Stimulated activated CD4-positive, alpha-beta T cell treated with anti-CD3 and anti-CD28 coated beads, Interleukin-1b, Interleukin-23, amount 100 ng/mL, for 24 hours (primary cell): ENCODE measurements at places on chromosomes 2 and 18.

GRCh38 chr2:112065966-112066365, 10.9 kb downstream of the TMEM87B start:
- DNase-seq: no peak

DNA sequence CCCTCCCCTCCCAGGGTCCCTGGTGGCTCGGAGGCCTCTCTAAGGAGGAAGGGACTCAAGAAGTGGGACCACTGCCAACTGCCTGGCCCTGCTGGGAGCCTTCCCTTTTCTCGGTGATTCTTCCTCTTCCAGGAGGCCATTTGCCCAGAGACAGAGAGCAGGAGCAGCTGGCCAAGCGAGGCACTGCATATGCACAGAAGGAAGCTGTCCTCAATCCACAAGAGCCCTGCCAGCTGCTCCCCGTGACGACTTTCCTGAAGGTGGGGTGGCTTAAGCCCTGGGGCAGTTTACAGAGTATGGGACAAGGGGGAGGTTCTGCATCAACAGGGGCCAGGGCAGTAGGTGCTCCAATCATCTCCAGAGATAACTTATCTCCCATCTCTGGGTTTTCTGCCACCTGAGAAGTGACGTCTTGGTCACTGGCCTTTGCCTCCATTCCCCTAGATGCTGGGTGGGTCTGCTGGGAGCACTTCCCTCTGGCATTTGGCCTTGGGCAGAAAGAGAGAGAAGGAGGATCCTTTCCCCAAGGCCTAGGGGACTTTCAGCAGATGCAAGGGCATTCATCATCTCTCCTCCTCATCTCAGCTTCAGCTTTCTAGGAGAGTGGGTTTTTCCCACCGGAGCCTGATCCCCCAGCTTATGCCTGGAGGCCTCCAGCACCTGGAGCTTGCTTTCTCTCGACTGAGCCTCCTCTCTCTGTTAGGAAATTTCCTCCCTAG, 28.5 kb downstream of the CIB4 start:
- DNase-seq: no peak

- DNase-seq: no peak
These were observed 141.3 kb upstream of the LHCGR start for GRCh38 chr2:48896870-48897269.

- no peak for DNase-seq
These were observed 17.7 kb upstream of the SIX2 start for GRCh38 chr2:45026924-45027450.

DNA sequence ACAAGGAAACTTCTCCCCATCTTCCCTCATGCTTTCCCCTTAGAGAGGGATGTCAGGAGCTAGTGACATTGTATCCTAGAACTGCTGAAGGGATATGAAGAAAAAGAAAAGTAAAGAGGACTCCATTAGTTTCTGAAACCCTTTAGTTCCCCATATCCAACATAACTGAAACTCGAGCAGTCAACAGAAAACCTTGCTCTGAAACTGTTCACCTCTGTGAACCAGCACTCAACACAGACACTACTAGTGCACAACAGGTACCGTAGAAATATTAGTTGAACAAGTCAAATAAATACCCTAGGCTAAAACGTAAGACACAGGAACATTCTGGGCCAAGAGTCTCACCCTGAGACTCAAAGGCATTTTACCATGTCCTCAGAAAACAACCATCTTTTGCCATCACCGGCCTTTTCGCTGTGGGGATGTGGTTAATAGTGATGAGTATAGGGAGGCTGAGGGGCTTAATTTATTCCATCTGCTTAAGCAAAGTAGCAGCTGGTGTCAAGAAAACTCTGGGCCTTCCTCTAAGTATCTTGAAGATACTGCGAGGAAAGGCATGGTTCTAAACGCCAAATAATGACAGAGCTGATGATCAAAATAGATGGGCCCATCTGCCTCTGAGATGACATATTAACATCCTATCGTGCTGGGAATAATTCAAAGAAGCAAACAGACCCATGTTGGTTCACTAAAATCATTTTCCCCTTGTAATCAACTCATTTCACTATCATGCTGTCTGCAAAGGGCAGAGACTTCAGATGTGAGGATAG, 156.8 kb downstream of the STK39 start:
- DNase-seq: no peak

- no peak for DNase-seq
These were observed 87.3 kb downstream of the MARCO start for GRCh38 chr2:119029297-119029696.

- DNase-seq: no peak
These were observed 56.2 kb downstream of the DDX1 start for GRCh38 chr2:15647622-15648590.

DNA sequence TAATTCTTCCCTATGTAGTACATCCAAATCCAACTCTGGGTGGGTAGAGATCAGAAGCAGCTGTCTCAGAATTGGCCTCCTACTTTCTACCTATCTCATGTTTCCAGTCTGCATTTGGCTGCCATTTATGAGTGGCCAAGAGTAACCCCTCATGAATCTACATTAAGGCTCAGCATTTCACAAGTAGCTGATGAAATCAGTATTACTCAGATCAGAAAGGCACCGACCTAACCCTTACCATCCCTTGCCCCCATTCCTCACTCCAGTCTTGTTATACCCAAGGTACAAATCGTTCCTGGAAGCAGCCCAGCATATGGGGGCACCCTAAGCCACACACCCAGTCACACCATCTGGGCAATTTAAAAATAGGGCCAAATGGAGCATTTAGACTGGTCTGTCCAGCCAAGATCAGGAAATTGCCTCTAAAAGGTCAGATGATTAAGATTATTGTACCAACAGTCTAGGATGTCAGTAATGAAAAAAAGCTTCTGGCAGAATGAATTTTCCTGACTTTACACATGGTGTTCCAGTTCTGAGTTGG, 37.1 kb downstream of the CD28 start:
- DNase-seq: no peak

GRCh38 chr2:61438670-61439069, 32.2 kb downstream of the USP34 start:
- DNase-seq: no peak

GRCh38 chr2:240304746-240305161, 130.7 kb upstream of the GPC1 start:
- DNase-seq: no peak

DNA sequence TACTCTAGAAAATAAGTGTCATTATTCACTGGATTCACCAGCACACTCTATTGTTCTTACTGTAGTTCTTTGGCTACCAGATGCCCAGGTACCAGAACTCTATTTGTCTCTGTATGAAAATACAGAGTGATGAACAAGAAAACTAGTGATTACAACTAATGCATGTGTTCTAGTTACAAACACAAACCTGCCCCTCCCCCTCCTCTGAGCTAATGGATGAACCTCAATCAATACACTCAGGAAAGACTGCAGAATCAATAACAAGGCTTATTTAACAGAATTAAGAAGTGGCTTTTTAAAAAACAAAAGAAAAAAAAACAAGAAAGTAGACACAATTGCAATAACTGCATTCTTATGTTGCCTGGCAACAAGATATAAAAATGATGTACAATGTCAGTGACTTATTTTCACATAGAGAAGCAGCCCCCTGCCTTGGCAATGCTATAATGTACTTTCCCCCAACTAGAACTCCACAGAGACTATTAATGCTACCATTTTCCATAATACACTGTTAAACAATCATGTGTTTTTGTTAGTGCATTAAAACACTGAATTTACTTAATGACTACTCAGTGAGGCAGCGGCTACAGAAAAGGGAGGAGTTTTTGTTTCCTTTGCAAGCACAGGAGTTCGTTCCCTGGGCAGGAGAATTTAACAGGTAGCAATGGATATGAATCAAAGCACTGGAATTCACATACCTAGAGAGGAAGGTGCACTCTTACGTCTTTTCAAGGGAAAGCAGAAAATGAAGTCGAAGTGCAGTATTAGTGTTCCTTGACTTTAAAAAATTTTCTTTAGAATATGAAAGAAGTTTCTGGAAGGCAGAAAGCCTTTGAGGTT, 318.8 kb upstream of the REV1 start:
- DNase-seq: no peak

- DNase-seq: no peak
These were observed 43.0 kb upstream of the EHBP1 start for GRCh38 chr2:62662554-62662953.

DNA sequence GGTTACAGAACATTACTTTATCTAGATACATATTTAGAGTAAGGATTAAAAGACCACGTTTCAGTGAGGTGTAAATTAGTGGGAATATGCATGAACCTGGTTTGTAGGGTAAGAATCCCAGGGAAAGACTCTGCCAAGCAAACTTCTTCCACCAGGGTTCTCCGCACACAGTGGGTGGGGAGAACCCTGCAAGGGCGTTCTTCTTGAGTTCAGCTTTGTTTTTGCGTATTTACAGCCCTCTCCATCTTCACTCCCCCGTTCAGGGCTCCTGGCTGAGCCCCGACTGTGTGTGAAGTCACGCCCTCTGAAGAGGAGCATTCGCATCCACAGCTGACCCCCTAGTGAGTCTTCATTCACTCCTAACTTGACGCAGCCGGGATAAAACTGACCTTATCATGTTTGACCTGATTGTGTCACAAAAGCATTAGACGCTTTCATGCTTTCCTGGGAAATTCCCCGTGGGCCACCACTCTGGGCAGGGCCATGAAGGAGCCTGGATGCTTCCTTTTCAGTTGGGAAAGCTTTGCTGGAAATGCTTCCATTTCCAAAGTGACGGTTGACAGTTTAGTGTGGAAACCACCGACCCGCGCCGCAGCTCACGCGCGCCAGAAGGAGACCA, 1.0 kb downstream of the ALKAL2 start:
- DNase-seq: no peak

GRCh38 chr2:98806236-98806697, 75.3 kb upstream of the MGAT4A start:
- DNase-seq: no peak

DNA sequence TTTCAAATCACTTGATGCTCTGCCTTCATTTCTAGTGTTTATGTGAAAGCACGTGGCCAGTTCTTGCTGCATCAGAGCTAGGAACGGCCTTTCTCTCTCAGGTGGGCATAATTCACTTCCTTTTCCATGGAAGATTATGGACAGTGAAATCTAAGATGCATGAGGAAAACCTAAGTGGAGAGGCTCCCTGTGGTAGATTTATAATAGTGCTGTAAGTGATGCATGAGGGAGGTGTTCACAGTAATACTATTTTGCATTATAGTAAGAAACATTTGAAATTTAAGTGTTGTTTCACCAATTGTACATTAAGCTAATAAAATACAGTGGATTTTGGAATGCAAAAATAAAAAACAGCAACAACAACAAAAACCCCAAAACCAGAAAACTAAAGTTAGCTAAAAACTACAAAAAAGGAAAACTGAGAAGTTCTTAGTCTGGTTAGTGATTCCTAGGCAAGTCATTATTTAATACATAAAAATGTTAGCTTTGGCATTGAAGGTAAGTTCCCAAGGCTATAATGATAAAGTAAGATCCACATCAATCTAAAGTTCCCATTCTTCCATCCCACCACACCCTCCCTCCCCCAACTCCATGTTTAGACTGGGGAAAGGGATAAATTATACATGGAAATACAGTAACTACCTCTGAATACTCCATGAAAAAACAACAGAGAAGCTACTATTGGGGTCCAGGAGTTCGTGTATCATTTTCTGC, 153.9 kb downstream of the NAPG start:
- DNase-seq: no peak

- DNase-seq: no peak
These were observed 590.9 kb upstream of the ZEB2 start for GRCh38 chr2:145110668-145111356.

- DNase-seq: no peak
These were observed 88.7 kb upstream of the ATP8B1 start for GRCh38 chr18:57891707-57892391.

- DNase-seq: no peak
These were observed 51.6 kb upstream of the CPO start for GRCh38 chr2:206887745-206888144.

- DNase-seq: no peak
These were observed 3.2 kb downstream of the LRRC30 start for GRCh38 chr18:7234091-7234490.

GRCh38 chr2:20674974-20675679, 8.2 kb downstream of the GDF7 start:
- no peak for DNase-seq

- DNase-seq: no peak
These were observed 142.9 kb upstream of the NXPH2 start for GRCh38 chr2:138922973-138923563.

GRCh38 chr2:136253288-136254004, 135.5 kb upstream of the CXCR4 start:
- no peak for DNase-seq

DNA sequence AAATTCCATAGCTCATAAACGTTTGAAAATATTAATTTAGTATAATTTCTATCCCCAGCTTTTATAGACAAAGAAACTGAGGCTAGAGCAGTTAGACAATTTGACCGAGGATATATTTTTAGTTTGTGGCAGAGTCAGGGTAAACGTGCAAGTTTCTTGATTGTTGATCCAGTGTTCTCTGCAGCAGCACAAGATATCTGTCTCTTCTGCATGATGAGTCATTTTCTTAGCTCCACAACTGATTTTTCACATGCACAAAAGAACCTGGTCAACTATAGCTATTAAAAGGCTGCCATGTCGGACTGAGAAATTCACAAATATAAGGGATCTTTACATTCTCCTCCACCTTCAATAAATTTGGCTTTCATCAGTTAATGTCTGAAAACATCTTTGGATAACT, 143.4 kb upstream of the CYP26B1 start:
- DNase-seq: no peak

DNA sequence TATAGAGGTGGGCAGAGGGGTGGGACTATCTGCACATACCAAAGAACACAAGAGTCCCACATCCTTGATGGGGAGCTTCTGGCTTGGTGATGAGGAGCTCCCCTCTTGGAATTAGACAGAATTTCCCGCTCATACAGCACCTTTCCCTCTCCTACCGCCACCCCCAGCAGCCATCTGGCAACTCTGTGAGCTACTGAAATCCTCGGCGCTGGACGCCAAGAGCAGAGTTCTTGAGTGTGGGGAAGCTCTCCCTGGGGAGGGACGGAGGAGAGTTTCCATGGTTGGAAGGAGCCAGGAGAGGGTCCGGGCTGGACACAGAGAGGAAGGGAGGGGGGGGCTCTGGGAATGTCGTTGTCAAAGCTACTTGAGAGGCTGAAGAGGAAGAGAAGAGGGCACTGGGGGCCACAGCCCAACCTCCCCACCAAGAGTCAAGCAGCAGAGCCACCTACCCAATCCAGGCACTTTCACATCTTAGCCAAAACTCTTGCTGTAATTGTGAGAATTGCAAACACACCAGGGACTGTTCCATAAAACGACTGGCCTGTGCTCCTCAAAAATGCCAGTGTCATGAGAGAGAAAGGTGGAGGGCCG, 89.4 kb upstream of the MCFD2 start:
- DNase-seq: no peak

GRCh38 chr2:23602116-23602515, 217.1 kb downstream of the KLHL29 start:
- DNase-seq: no peak

- DNase-seq: peak; percentile 41
These were observed 63.0 kb upstream of the TWIST2 start for GRCh38 chr2:238784671-238785527.
